ENCODE measurements at places on chromosomes 1 and 21.

GRCh38 chr1:171248841-171249240, 547 bp downstream of the FMO1 start:
- DNase-seq, result no peak

DNA sequence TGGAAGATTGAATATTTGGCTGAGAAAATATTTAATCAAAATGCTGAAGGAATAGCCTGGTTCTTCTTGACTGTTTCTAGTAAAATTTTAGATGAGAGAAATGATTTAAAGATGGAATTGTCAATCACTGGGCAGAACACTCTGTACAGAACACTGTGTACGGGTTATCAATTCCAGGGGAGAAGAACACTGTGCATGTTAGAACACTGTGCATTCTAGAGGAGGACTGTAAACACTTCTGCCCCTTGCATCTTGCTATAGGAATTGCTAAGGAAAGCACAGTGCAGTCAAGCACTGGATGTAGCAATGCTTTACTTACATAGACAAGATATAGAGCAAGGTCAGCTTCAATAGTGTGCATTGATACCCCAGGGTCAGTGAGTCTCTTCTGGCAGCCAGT, 98.7 kb downstream of the RWDD3 start:
- no peak for DNase-seq

- DNase-seq, result no peak
Measured at GRCh38 chr1:32247452-32247851, 430 bp downstream of the FAM167B start.

DNA sequence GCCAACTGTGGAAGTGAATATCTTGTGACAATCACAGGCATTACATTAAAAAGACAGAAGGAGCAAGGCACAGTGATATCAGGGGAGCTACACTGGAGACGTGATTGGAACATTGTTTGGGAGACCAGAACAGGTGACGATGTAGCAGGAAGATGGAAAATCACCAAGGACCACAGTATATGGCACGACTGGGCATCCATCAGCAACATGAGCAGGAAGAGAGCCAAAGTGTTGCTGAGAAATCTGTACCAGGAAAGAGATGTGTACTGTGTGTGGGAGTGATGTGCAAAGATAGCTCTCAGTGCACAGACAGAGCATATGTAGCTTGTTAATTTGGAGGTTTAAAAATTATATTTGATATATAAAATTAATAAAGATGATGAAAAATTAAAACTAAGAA, 790.6 kb upstream of the ADGRL2 start:
- no peak for DNase-seq

DNA sequence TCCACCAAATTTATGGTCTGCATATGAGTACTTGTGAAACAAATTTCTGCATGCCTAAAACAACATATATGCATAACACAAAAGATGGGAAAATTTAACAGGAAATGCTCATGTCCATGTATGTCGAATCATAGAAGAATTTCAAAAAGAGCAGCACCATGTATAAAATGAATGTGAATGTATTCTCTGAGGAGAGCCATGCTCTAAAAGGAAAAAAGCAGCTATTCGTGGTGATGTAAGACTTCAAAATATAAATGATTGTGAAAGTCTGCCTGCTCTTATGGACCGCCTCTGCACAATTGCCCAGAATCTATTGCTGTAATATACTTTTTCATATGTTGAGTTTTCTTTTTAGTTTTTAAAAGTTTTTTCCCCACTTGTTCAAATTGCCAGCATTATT, 66.8 kb downstream of the EPB41 start:
- DNase-seq, result no peak

GRCh38 chr1:168422203-168422847, 121.5 kb downstream of the XCL2 start:
- DNase-seq, result no peak

DNA sequence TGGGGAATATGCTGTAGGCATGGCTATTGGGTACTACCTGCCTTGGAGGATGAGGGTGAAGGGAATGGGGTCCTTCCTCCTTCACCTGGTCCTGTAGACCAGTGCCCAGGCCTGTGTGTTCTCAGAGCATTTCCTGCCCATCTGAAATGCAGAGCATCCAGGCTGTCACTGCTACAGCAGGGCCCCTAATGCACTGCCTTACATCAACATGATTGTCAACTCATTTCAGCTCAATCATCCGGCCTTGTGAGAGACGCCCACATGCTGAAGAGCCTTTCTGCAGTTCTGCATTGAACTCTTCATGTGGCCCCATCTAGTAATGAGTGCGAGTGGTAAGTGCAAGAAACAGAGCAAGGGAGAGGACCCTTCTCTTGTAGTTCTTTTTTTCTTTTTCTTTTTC, 39.8 kb upstream of the SRP9 start:
- no peak for DNase-seq

DNA sequence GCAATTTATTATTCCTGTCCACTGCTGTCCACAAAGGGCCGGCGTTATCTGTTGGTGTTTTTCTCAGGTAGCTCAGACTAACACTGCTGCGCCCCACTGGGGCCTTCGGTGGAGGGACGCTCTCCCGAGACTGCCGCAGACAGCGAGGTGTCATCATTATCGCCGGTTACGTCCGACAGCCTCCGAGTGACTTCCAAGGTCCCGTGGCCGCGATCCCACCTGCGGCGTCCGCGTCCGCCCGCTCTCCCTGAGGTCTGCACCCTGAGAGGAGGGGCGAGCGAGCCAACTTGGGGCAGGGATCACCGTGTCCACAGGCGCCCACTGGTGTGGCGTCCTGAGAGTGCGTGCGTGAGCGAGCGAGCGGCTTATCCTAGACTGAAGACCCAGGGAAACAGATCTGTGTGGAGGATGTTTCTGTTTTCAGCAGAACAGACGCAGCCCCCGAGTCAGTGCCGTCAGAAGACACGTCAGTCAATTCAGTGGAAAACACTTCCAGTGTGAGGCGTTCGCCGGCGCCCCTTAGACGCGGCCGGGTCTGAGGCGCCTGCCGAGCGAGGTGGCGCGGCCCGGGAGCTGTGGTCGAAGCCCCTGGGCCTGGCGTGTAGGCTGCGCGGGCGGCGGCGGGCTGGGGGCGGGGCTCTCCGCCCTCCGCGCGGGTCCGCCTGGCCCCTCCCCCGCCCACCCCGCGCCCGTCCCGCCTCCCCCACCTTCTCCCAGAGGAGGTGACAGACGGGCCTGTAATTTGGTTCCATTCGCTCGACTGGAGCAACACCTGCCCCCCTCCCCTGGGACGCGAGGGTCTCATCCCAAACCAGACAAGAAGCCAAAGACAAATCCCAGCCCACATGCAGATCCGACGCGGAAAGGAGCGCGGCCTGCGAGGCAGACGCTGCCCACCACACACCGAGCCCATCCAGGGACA, 12.6 kb downstream of the NHLH2 start:
- peak; percentile 97 for DNase-seq

DNA sequence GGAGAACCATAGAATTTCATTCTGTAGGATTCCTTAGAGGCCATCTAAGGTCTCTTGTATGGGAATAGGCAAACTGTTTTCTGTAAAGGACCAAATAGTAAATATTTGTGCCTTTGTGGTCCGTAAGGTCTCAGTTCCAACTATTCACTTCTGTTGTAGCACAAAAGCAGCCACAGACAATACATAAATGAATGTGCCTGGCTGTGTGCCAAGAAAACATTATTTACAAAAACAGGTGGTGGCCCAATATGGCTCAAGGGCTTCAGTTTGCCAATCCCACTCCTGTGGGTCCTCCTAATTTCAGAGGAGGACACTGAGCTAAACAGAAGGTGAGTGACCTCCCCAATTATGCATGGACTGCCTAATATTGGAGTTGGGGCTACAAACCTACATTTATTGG, 67.6 kb upstream of the EDEM3 start:
- DNase-seq, result no peak

DNA sequence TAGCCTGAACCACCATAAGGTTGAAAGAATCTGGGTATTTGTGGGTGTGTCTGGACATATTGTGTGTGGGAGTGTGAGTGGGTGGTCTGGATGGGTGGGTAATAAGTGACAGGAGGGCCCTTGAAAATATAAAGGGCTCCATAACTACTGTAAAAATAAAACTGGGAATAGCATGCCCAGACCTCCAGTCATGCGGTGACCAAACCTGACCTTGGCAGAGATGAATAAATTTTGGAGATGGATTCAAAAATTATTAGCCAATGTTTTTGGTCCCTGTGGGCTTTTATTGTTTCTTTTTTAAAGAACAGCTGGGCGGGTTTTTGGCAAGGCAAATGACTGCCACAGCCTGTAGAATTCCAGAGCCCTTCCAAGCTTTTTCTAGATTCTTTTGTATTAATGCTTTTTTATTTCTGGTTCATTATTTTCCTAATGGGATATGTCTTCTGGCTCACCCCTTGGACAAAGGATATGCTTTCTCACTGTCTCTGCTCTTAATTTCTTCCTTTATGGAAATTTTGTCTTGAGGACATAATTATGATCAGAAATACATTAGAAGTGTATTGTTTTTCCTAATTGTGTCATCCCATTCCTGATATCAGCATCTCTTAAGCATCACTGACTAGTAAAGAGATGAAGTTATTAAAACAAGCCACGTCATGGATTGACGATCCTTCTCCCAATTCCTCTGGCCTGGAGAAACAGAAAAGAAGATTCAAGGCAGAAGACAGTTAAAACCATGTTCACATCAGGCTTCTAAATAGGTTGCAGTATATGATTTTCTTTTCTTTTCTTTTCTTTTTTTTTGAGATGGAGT, 69.5 kb downstream of the NTMT2 start:
- DNase-seq, result no peak

- DNase-seq, result no peak
Measured at GRCh38 chr1:156090138-156090839, 8.0 kb upstream of the MEX3A start.

DNA sequence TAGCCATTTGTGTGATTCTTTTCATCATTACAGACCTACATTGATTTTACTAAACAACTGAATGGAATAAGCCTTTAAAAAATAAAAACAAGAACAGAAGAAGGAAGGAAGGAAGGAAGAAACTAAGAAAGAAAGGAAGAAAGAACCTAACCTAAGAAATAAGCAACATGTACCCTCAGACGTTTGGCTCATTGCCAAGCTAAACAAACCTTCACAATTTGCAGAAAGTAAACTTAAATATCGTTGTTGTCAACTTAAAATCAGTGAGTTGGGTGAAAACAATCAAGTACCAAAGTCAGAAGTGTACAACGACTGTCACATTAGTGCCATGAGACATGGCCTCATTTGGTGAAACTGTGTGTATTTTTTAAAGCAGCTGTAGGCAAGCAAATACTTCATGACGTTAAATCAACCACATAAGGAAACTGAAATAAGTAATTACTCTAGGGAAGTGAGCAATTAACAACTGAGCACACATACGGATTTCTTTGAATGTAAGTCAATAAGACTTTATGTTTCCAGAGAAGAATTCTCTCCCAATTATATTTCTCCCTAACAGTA, 313.1 kb upstream of the TMPRSS15 start:
- DNase-seq, result no peak

DNA sequence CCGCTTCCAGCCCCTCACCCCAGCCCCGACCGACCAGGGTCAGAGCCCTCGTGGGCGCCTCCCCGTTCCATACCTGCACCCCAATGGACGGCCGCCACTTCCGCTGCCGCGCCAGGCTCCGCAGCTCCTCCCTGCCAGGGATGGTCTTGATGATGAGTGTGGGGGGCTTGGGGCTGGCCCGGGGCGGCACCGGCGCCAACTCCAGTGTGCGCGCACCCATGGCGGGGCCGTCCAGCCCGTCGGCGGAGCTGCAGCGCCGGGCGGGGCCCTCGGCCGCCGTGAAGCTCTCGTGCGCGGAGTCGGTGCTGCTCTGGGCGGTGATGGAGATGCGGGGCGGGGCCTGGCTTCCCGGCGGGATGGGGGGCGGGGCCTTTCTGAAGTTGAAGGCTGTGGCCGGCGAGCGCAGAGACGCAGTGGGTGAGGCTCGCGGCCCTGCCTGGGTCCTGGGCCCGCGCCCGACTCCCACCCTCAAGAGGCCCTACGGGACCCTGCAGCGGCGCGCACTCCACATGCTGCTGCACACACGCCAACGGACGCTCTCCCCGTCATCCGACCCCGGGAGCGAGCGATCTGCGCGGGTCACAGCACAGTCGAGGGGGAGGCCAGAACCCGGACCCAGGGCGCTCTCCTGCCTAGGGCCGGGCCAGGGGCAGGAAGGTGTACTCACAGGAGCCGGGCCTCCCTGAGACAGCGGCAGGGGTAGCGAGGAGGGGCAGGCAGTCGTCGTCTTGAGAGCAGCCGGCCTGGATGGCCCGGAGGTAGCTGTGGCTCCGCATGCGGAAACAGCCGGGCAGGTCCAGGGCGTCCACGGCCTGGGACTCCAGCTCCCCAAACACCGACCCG, 26.1 kb upstream of the SMIM12 start:
- DNase-seq, result peak; percentile 51

- no peak for DNase-seq
Measured at GRCh38 chr1:84278905-84279304, 22.6 kb upstream of the SAMD13 start.

- DNase-seq, result no peak
Measured at GRCh38 chr1:245046769-245047168, 108.0 kb upstream of the KIF26B start.

DNA sequence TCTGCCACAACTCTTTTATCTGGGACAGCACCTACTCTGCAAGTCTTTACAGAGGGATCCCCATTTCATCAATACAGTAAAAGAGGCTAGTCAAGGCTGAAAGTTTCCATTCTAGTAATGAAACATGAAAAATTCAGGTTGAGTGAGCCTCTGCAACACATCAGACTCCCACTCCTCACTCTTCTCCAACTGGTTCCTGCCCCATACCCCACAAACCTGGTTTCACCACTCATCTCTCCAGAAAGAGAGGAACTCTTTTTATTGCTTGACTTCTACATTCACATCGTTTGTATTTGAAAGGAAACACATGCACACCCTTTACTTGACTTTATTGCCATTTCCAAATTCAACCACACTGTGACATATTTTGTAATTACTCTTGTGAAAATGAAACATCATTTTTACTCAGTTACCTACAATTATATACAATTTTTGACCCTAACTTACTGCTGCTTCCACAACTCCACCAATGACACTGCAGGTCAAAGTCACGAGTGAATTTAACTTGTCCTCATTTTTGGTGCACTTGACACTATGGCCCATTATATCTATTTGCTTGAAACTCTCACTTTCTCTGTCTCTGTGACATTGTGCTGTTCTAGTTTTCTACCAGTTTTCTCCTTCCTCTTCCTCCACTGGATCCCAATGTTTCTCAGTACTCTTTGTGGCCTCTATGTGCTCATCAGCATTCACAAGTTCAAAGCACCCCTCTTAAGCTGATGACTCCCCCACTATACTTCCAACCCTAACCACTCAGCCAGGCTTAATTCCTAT, 8.0 kb downstream of the STX6 start:
- DNase-seq, result no peak

- no peak for DNase-seq
Measured at GRCh38 chr1:208852911-208853310, 608.7 kb upstream of the PLXNA2 start.

GRCh38 chr1:154629061-154629674, 21.2 kb upstream of the ADAR start:
- DNase-seq, result no peak

DNA sequence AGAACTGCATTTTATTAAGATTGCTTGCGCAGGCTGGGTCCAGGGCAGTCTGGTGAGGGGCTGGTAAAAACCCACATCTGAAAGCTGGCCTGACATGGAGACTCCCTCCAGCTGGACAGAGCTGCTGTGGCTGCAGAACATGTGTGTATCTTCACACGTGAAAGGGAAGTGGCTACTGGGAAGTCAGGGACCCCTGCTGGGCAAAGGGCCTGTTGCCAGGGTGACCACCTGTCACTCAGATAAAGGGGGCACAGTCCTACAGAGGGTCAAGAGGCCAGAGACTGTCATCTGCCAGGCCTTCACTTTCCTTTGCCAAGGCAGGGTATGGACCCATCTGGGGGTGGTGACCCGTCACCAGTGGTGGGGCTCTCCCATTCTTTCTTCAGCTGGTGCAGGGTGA, 17.5 kb downstream of the NKAIN1 start:
- DNase-seq, result no peak

Data from NCI-H2171 (cell line).